ENCODE measurements at places on chromosomes 13 and 19. TPM values are rescaled to one million over a fixed set of nuclear protein-coding genes. Genes with fewer than 3 reads are reported as not detected.

DNA sequence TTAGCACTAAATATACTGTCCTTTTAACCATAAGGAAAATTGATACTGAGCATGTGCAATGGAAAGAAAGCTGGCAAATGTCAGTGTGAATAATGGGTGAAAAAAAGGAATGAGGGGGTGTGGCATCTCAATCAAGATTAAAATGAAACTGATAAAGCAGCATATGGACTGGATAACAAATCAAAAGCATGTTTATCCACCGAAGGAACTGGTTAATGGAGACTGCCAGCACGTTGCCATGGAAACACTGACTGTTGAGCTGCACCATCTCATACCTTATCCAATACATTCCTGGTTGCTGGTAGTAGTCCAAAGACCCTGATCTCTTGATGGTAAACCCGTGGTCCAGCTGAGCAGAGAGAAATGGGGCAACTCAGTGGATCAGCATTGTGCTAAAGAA is 311.4 kb upstream of the MAB21L1 start:
- DNase-seq, result no peak

Gene SELENOV
- not detected for total RNA-seq

DNA sequence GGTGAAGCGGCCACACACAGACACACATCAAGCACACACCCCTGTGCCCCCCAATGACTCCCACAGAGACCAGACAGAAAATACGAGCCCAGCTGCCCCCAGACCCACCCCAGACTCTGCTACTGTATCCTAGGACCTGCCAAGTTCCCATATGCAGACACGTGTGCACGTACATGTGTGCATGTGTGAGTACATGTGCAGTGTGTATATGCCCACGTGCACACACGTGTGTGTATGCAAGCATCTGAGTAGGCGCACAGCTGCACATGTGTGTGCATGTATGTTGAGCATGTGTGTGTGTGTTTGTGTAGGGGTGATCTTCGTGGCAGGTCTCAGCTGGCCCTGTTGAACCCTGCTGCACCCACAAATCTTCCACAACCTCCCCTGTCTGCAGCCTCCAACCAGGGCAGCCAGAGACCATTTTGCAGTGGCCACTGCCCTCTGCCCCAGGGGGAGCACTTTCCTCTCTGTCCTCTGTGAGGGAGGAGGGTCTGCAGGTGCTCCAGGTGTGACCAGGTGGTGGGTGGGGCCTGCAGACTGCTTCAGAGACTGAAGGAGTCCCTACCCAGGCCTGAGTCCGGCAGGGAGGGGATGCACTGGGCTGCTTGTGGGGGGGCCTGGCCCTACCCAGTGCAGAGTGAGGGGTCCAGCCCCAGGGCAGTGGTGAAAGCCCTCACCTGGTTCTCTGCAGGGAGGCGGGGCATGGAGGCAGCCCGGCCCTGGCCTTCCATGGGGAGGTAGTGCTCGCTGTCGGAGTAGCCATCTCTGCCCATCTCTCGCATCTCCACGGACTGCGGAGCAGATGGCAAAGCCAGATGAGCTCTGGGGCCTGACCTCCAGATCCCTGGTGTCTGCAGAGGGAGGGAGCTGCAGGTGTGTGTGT is 61.5 kb downstream of the IER2 start:
- no peak for DNase-seq

GRCh38 chr13:34153428-34154180 is 335.7 kb downstream of the RFC3 start:
- DNase-seq, result peak; percentile 9

GRCh38 chr13:50244713-50245574 is 229.7 kb downstream of the KCNRG start:
- DNase-seq, result no peak

DNA sequence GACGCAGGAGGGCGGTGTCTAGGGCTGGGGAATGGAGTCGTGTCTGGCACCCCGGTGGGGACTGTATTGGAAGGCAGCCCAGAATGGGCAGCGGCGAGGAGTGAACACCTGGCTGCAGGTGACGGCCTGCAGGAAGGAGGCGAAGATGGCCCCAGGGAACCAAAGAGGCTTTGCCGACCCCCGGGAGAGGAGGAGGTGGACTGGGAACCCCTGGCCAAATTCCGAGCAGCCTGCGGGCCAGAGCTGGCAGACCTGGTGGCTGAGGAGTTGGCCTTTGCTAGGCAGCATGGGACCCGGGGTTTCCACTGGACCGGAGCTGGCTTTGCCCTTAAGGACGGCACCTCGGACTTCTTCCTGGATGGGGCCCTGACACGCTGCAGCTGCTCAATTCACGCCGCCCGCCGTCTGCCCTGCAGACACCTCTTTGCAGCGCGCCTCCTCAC is 25.9 kb downstream of the ZSWIM9 start:
- DNase-seq, result no peak

Gene KIR2DL3
- not detected for total RNA-seq

DNA sequence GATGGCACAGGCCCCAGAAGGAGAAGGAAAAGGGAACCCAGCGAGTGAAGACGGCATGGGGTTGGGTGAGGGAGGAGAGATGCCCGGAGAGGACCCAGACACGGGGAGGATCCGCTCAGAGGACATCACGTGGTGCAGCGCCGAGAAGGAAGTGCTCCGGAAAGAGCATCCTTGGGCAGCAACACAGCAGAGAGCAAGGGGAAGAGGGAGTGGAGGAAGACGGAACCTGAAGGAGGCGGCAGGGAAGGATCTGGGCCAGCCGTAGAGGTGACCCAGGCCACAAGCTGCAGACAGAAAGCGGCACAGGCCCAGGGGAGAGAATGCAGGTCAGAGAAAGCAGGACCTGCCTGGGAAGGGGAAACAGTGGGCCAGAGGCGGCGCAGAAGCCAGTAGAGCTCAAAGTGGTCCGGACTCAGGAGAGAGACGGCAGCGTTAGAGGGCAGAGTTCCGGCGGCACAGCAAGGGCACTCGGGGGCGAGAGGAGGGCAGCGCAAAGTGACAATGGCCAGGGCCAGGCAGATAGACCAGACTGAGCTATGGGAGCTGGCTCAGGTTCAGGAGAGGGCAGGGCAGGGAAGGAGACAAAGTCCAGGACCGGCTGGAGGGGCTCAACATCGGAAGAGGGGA is 1.1 kb downstream of the PPP1R12C start:
- DNase-seq, result peak; percentile 41

DNA sequence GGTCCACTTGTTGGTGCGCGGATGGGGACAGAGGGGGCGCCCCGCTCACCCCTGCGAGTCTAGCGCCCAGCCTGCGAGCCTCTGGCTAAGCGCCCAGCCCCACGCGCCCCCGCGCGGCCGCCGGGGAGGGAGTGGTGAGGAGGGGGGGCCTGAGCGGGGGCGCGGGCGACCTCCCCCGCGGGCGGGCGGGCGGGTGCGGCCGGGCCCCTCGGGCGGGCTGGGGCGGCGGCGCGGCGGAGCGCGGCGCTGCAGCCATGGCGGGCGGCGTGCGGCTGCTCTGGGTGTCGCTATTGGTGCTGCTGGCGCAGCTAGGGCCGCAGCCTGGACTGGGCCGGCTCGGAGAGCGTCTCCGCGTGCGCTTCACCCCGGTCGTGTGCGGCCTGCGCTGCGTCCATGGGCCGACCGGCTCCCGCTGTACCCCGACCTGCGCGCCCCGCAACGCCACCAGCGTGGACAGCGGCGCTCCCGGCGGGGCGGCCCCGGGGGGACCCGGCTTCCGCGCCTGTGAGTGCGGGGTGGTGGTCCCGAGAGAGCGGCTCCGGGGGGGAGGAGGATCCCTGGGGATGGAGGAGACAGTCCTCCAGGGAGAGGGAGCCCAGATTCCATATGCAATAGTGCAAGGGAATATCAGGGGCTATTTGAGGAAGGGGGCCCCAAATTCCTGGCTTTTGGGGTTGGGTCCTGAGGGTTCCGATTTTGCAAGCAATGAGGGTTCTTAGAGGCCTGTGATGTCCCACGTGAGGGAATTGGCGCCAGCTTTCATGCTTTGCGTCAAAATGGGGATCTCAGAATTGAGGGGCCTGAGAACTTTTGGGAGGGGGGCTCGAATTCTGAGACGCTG is at the start of gene LTBP4:
TSS of gene LTBP4 (plus strand) at position 236 of the 841 bp plus-strand sequence. CDS start at position 255, 19 bp downstream.
- DNase-seq, result peak; percentile 67

Gene BCL2L12
- 3.5 TPM for total RNA-seq

Gene SLC6A16
- total RNA-seq, result 2.5 TPM

- DNase-seq, result no peak
These were observed 57.9 kb downstream of the SPACA7 start for GRCh38 chr13:112434032-112434431.

DNA sequence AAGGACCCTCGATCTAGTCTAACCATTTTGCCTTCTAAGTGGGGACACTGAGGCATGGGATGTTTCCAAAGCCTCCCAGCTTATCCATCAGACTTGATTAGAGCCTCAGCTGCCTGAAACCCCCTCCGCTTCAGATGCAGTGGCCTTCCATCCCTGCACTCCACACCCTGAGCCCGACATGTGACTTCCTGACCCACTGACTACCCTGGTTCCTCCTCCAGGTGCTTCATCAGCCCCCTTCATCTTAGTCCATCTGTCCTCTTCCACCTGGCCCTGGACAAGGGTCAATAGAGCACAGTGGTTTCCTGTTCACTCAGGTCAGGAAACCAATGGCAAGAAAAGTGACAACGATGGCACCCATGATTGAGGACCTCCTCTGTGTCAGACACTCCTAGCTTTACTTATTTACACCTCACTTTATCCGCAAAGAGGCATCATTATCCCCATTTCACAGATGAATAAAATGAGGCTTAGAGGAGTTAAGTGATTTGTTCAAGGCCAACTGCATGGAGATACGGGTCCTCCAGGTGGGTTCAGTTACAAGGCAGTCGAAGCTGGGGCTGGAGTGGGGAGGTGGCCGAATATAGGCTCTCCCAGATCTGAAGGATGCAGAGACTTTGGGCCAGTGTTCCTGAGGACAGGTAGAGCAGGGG is 81.6 kb upstream of the TM9SF2 start:
- DNase-seq, result no peak

- no peak for DNase-seq
These were observed 20.0 kb upstream of the ZNF14 start for GRCh38 chr19:19752760-19753403.

- DNase-seq, result no peak
These were observed 65.1 kb downstream of the CHST8 start for GRCh38 chr19:33686687-33687480.

DNA sequence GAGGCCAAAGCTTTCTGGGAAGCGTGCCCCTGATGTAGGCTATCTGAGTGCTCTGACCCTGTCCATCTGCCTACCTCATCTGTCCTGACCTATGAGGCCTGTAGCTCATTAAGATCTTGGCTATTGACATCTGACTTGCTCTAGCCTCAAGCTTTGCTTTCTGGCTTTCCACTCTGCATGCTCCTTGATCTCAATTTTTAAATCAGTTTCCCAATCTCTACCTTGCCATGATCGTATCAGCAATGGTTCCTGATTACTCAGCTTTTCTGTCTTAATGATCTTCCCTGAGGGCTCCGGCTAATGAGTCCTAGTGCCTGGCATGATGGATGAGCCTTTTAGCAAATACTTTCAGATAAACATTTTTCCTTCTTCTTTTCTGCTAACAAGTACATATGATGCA is 262.0 kb downstream of the NDFIP2 start:
- no peak for DNase-seq

DNA sequence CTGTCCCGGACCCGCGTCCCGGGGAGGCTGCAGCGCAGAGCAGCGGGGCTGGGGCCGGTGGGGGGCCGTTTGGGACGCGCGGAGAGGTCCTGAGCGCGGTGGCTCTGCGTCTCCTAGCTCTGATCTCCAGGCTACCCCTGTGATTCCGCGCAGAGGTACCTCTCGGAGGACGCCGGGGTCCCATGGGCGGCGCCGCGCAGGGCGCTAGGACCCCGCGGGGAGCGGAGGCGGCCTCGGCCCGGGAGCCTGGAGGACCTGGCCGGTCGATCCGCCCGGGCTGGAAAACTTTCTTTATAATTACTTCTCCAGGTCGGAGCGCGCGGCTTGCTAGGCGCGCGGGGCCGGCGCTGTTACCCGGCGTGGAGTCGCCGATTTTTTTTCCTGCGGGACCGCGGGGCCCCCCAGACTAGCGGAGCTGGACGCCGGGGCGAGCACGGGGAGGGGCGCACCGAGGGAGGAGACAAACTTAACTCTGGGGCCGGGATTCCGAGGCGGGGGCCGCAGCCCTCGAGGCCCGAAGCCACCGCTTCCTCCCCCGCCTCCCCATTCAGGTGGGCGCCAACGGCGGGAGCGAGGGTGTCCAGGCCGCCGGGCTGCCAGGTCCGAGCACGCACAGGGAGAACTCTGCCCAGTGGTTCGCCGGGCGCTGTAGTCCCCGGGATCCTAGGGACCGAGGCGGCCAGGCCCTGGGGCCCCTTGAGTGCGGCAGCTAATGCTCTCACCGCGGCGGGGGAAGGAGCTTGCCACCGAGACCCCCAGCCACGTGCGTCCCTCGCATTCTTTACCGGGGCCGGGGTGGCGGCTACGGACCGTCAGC is 848 bp upstream of the CEBPA start:
- DNase-seq, result peak; percentile 70

DNA sequence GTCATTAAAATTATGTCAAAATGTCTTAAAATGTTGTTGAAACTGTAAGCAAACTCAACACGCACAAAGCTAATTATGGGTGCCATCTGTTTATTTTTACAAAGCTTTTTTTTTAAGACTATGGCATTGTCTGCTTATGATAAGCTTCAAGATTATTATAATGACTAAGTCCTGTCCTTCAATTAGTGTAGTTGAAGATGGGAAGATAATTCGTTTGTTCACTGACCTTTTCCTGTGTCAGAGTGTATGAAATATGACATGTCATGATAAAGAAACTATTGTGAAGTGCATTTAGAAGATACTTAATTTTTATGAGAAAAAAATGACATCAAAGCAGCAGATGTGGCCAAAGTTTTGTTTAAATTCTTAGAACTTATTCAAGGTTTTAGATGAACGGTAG is 211.3 kb downstream of the PCCA start:
- no peak for DNase-seq

- DNase-seq, result no peak
These were observed 26.7 kb downstream of the ZNF728 start for GRCh38 chr19:22976248-22976647.

Gene PRR22
- 0.20 TPM for total RNA-seq

All from lung (tissue), 17 donors.